T follicular helper cell (primary cell): ENCODE measurements at places on chromosomes 4 and X.

DNA sequence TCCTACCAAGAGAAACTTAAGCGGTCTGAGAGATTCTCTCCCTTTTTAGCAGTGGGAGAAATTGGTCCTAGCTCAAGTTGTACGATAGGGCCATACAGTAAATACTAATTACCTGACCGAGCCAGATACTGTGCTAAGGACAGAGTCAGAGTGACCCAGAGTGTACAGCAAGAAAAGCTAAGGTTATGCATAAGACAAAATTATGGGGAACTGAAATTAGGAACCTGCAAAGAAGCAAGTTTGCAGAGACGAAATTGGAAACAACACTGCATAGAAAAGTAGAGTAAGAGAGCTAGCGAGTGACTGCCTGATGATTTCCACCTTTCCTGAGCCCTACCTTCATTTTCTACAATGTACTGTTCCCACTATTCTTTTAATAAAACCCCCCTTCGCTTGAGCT, 278.1 kb downstream of the NKX6-1 start:
- no peak for DNase-seq

DNA sequence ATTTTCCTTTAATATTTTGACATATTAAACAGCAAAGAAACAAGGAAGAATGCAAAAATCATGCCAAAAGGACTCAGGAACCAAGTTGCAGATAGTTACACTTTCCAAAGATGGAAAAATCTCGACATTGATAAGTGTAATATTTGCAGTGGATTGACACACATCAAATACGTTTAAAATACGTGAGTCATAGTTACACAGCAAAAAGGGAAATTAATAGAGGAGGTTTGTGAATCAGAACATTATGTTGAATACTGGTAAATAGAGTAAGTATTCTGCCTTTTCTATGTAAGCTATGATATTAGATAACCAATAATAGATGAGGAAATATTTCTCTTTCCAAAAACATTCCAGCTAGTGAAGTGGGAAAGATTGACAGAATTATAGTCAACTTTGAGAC, 1761.3 kb upstream of the IGFBP7 start:
- DNase-seq = no peak

- no peak for DNase-seq
Observed at GRCh38 chr4:188008377-188008776, 12.8 kb downstream of the ZFP42 start.

DNA sequence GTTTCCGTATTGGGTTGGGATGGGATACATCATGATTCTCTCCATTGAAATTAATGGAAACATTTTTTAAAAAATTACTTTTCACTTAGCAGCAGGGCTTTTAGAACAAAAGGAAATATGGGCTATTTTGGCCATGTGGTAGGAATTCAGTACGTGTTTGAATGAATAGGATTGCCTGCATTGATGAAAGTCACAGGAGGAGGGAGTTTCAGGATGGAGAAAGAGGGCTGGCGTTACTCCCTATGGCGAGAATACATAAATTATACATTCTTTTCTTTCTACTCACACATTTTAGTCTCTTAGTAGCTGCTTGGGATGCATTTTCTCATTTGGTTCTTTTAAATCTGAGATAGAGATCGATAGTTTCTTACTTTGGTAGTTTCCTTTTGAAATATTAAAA, 100.3 kb upstream of the PDHA1 start:
- DNase-seq = no peak

GRCh38 chr4:87804871-87805270, 5.5 kb downstream of the IBSP start:
- no peak for DNase-seq

DNA sequence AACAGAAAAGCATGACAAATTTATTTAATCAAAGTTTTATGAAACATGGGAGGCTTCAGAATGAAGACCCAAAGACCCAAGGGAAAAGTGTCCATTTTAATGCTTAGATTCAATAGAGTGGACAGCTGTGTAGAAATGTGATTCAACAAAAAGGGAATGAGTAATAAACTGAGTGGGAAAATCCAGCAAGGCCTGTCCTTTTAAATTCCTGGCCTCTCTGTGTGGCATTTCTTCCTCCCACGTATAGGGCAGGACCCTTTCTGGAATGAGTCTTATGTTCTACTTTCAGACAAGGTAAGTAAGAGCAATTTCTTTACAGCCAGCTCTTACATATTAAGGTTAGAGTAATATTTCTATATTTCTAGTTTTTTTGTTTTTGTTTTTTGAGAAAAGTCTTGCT, 14.5 kb downstream of the AASDH start:
- no peak for DNase-seq

DNA sequence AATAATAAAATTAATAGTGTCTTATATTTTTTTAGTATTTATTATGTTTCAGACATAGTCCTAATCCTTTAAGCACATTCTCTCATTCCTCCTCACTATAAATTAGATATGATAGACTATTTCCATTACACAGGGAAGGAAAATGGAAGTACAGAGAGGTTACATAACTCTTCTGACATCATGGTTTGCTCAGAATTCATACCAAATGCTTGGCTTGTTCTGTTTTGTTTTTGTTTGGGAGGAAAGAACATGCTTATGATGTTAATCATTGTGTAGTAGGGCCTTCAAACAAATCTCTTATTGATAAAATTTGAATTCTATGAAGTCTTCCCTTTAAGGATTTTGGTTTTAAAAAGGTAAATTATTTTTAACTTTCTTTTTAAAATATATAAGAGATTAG, 59.5 kb downstream of the RXFP1 start:
- DNase-seq = no peak

GRCh38 chrX:54415534-54416350, 24.5 kb upstream of the TSR2 start:
- DNase-seq = no peak

DNA sequence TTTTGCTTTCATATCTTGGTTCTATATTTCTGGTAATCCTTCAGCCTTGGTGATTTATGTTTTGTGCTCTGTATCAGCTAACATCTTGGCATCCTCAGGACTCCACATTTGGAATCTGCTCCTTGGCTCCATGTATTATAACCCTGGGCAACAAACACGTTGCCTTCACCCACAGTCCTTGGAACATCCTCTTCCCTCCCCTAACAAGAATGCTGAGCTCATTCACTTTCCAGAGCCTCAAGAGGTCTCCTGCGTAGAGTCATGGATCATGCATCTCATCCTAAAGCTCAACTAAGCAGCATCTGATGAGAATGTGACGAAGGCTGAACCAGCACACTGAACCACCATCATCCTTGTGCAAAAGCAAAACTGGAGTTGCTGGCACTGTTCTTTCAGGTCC, 60.5 kb upstream of the C1GALT1C1 start:
- no peak for DNase-seq

DNA sequence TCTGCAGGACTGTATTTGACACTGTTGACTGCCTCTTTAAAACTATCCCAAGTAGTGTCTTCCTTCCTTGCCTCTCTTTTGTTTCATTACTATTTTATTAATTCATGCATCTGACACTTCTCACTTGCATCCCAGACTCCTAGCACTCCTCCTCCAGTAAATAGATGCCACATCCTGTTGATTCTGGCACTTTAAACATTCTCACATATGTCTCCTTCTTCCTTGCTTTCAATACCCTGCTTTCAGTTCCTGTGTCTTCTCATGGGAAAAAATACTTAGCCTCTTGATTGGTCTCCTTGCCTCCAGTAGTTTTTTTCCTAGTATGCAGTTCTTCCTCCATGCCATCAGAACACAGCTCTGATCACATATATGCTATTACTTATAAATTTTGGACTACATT, 5.1 kb downstream of the RNF128 start:
- DNase-seq = no peak

- no peak for DNase-seq
Observed at GRCh38 chrX:3582451-3582850, 131.0 kb downstream of the PRKX start.

DNA sequence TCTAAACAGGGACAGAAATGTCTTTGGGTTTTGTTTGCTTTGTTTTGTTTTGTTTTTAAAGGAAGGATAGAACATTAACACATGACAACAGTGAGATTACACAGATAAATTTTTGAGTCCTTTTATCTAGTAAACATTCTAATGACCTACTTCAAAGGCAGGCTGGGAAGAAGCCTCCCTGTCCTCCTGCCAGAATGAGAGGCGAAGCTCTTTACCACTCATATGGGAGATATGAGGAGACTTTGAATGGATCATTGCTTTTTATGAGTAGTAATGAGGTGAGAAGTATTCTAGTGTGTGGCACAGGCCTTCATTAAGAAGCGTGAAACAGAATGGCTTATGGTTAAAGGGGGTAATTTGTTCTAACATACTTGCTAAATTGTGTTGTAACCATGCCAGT, 172.0 kb downstream of the FBXO8 start:
- no peak for DNase-seq

DNA sequence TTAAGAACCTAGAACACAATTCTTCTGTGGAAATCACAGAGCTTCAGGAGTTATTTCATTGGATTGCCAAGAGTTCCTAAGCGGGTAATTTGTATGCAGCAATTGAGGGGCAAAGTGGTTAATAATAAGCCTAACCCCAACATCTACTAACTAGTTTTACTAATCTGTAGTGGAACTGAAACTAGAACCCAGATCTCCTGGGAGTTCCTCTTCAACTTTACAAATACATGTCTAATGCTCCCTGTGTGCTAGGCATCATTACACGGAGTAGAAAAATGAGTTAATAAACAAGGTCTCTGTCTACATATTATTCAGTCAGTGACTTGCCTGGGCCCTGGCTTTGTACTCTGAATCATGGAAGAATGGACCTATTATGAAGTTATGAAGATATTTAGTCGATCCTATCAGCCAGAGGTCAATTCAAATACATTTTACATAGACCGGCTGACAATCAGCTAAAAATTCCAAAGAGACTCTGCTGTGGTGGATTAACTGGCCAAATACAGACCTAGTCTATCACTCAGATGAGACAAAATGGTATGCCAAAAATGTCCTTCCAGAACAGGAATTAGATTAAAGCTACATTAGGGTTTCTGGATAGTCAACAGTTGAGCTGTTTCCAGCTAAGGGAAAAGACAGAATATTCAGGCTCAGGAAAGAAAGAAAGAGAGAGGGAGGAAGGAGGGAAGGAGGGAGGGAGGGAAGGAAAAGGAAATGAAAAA, 326.0 kb downstream of the FBXW7 start:
- no peak for DNase-seq

DNA sequence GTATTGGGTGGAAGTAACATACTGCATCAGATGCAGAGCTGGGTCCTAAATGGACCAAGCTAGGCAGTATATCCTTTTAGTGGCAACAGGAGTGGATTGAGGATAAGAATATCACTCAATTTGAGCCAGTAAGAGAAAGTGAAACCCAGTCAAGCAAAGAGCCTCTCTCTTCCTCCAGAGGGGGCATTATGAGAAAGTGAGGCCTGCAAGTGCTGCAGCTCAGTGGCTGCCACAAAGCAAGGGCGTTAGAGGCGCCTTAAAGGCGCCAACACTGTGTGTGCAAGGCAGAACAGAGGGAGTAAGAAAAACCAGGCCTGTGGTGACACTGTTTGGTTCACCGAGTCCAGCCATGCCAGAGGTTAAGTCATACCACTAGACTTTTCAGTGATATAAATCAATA, 17.5 kb downstream of the STX18 start:
- DNase-seq = no peak

- DNase-seq = no peak
Observed at GRCh38 chr4:6273661-6273990, 4.0 kb downstream of the WFS1 start.

GRCh38 chrX:34956916-34957315, 14.3 kb downstream of the FAM47B start:
- no peak for DNase-seq

DNA sequence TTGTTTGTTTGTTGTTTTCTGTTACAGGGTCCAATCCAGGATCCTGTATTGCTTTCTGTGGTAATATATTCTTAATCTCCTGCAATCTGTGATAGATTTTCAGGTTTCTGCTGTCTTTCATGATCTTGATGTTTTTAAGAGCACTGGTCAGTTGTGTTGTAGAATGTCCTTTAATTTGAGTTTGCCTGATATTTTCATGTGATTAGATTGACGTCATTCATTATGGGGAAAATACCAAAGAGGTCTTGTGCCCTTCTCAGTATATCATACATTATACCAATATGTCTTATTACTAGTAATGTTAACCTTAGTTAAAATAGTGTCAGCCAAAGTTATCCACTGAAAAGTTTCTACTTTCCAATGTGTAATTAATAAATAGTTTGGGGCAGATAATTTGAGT, 929.3 kb downstream of the PCDH19 start:
- no peak for DNase-seq

- no peak for DNase-seq
Observed at GRCh38 chrX:100819534-100819836, 706 bp upstream of the CSTF2 start.

DNA sequence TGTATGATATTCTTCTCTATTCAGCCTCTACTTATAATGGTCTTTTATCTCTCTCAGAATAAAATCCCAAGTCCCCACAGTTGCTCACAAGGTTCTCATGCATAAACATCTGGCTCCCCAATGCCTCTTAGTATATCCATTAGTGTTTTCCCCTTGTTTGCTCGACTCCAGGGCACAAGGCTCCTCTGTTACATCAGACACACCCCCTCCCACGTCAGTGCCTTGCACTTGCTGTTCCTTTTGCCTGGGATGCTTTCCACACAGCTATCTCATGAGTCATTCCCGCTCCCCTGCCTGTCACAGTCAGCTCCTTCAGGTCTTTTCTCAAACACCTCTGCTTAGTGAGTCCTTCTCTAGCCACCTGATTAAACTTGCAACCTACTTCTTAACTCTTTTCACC, 260.2 kb downstream of the IL1RAPL1 start:
- DNase-seq = no peak

GRCh38 chr4:181004056-181004455, 1239.1 kb upstream of the TENM3 start:
- DNase-seq = no peak

DNA sequence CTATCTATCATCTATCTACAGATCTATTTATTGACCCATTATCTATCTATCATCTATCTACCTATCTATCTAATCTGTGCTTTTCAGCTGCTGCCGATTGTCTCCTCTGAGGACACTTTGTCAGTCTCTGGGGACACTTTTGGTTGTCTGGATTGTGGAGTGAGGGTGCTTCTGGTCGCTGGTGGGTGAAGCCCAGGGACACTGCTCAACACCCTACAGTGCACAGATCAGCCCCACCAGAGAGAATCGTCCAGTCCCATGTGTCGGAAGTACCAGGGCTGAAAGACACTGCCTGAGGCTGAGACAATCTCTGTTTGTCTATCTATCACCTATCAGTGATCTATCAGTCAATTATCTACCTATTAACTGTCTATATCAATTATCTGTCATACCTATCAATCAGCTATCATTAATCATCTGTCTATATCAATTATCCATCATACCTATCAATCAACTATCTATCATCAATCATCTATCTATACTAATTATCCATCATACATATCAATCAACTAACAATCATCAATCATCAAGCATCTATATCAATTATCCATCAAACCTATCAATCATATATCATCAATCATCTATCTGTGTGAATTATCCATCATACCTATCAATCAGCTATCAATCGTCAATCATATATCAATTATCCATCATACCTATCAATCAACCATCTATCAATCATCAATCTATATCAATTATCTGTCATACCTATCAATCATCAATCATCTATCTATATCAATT, 70.0 kb upstream of the PPP2R3B start:
- DNase-seq = no peak
